Activated CD4-positive, alpha-beta T cell treated with anti-CD3 and anti-CD28 coated beads, Interleukin-2, amount 10 ng/mL, durations not matched to agents 24 days and 14 days (primary cell): ENCODE measurements at places on chromosomes 13 and 19.
A peak's percentile ranks its signal among the peaks of the same experiment; 100 is the strongest.

GRCh38 chr13:113898391-113898790 lies 34.5 kb upstream of the GAS6 start:
- peaks cover 30% of the 10 kb centered on the region for H3K27me3 ChIP-seq
- H3K4me3 ChIP-seq: no peak overlapping the region
- DNase-seq: no peak
- H3K27ac ChIP-seq: no peak overlapping the region

DNA sequence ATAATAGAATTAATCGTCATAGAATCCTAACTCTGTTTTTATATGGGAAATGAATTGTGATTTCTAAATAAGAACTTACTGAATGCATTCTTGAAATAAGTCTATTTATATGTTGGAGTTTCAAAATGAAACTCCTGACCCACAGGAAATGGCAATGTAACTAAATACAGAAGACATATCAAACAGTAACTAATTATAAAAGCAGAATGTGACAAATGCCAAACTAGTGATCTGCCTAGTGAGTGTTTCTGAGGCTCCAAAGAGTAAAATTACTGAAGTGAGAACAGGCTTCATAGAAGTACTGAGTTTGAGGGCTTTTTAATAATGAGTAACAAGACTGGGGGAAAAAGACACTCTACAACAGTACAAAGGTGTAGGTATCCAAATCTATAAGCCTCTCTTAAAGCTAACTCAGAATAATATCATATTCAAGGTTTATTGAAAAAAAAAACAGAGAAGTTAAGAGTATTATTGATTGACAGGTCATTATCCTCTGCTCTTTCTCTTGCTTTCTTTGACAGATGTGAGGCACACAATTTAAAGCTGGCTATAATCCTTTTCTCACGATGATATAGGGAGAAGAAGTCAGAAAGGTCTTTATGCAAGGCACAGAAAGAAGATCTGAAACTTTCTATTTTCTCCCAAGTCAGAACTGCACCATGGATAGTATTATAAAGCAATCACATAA lies 17.4 kb upstream of the ATXN8OS start:
- no peak for DNase-seq
- H3K36me3 ChIP-seq: no peaks in the 10 kb centered on the region
- no peaks in the 10 kb centered on the region for H3K27me3 ChIP-seq
- H3K4me3 ChIP-seq: no peak overlapping the region
- H3K4me1 ChIP-seq: no peaks in the 10 kb centered on the region

DNA sequence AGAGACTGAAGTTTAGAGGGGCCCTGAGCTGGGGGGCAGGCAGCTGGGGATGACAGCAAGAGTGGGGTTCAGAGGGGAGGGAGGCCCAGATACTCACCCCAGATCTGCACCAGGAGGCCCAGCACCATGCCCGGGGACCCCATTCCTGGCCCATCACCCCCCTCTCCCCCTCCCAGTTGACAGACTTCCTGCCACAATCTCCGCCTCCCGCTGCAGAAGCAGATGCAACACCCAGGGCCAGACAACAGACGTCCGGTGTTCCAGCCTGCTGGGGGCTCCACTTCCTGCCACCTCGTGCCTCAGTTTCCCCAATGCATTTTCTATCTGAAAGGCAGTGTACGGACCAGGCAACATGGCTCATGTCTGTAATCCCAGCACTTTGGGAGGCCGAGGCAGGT lies at the start of gene TMIGD2:
TMIGD2 (minus strand) TSS at position 147 of the 398 bp plus-strand sequence; CDS start at position 143, 4 bp downstream.
- H3K4me3 ChIP-seq: peak within 1 kb of the TSS; percentile 89
- H3K27ac ChIP-seq: peak within 1 kb of the TSS; percentile 83
- peaks cover 31% of the 10 kb centered on the region for H3K4me1 ChIP-seq
- peaks cover 4% of the 10 kb centered on the region for H3K36me3 ChIP-seq
- peak; percentile 75 for DNase-seq
- no peaks in the 10 kb centered on the region for H3K27me3 ChIP-seq

DNA sequence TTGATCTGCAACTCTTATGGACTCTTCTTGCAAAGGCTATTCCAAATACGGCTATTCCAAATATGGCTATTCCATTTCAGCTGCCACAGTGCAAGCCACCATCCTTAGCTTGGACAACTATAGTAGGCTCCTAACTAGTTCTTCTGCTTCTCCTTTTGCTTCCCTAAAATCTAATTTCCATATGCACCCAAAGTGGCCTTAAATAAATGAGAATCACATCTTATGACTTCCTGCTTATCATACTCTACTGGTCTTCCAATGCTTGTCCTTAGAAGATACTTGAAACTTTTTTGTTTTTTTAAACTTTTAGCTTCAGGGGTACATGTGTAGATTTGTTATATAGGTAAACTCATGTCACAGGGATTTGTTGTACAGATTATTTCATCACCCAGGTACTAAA lies 4.9 kb downstream of the UCHL3 start:
- H3K27me3 ChIP-seq: no peaks in the 10 kb centered on the region
- H3K4me3 ChIP-seq: no peak overlapping the region
- H3K36me3 ChIP-seq: peaks cover 33% of the 10 kb centered on the region
- DNase-seq: no peak

DNA sequence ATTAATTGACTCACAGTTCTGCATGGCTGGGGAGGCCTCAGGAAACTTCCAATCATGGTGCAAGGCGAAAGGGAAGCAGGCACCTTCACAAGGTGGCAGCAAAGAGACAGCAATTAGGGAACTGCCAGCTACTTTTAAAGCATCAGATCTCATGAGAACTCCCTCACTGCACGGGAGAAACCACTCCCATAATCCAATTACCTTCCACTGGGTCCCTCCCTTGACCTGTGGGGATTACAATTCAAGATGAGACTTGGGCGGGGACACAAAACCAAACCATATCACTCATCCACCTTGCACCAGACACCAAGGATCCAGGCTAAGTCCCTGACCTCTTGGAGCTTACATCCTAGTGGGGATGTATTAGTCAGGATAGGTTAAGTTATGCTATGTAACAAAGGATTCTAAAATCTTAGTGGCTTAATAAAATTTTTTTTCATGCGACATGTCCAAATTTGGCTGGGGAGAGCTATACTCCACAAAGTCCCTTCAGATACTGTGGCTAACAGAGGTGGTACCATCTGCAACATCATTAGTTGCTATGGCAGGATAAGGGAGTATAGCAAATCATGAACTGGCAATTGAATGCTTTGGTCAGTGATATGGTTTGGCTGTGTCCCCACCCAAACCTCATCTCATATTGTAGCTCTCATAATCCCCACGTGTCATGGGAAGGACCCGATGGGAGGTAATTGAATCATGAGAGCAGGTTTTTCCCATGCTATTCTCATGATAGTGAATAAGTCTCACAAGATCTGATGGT lies 8.3 kb upstream of the FAM187B start:
- H3K4me1 ChIP-seq: peaks cover 14% of the 10 kb centered on the region
- H3K27ac ChIP-seq: no peak overlapping the region
- H3K36me3 ChIP-seq: peaks cover 7% of the 10 kb centered on the region
- no peak overlapping the region for H3K4me3 ChIP-seq
- H3K27me3 ChIP-seq: peaks cover 9% of the 10 kb centered on the region

DNA sequence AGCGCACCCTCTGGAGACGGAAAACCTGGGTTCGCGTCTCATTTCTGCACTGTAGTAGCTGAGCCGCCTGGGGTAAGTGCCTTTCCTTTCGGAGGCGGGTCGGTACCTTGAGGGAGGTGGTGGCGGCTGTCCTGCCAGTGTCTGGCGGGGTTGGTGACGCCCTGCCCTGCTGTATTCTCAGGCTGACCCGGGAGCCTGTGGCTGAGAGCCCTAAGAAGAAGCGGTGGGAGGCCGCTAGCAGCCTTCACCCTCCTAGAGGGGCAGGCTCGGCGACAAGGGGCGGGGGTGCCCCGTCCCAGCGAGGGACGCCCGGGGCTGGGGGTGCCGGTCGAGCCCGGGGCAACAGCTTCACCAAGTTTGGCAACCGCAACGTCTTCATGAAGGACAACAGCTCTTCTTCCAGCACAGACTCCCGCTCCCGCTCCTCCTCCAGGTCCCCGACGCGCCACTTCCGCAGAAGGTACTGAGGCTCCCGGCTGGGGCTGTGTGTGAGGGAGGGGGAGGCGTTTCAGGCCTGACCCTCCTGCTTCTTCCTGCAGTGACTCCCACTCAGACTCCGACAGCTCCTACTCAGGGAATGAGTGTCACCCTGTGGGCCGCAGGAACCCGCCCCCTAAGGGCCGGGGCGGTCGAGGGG lies 6.9 kb downstream of the LENG8 start:
- H3K27ac ChIP-seq: no peak overlapping the region
- H3K27me3 ChIP-seq: no peaks in the 10 kb centered on the region
- DNase-seq: no peak
- no peak overlapping the region for H3K4me3 ChIP-seq
- H3K4me1 ChIP-seq: peaks cover 17% of the 10 kb centered on the region
- peaks cover 71% of the 10 kb centered on the region for H3K36me3 ChIP-seq

DNA sequence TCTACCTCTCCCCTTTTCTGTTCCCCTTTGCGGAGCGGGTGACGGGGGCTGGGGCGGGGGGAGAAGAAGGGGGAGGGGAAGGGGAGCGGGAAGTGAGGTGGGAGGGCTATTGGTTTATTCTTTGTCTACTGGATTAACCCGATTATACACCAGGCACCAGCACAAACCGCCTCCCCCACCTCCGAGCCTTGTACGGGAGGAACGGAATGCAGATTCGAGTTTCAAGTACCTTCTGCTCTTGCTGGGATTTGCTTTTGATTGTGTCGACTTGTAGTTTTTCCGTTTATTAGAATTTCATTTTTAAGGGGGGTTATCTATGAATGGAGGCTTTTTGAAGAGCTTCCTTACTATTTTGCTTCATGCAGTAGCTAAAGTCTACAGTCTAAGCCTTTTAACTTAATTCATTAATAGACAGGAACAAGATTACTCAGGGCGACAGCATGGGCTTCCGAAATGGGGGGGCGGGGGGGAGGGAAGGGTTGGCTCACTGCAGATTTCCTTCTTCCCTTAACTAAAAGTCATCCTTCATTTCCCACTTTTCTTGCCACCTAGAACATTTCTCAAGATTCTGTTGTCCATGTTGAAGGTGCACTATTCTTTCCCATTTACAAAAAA lies 937 bp upstream of the SPRY2 start:
- DNase-seq: no peak
- H3K36me3 ChIP-seq: no peaks in the 10 kb centered on the region

GRCh38 chr19:13864667-13865570 lies 12.0 kb upstream of the NANOS3 start:
- DNase-seq: no peak
- peaks cover 31% of the 10 kb centered on the region for H3K27me3 ChIP-seq
- H3K4me3 ChIP-seq: peak overlapping the region; percentile 72

DNA sequence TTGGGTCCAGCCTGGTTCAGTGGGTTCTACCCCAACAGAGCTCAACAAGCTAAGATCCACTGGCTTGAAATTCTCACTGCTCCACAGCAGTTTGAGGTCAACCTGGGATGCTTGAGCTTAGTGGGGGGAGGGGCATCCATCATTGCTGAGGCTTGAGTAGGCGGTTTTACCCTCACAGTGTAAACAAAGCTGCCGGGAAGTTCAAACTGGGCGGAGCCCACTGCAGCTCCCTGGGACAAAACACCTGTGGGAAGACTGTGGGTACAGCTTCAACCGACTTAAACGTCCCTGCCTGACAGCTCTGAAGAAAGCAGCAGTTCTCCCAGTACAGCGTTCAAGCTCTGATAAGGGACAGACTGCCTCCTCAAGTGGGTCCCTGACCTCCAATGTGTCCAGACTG lies 1161.9 kb downstream of the UQCRFS1 start:
- no peaks in the 10 kb centered on the region for H3K27me3 ChIP-seq
- DNase-seq: no peak
- no peaks in the 10 kb centered on the region for H3K4me1 ChIP-seq
- H3K4me3 ChIP-seq: no peak overlapping the region
- no peaks in the 10 kb centered on the region for H3K36me3 ChIP-seq

GRCh38 chr13:48094404-48094780 lies 512 bp downstream of the MED4 start:
- peak overlapping the region; percentile 92 for H3K4me3 ChIP-seq
- DNase-seq: peak; percentile 70
- peaks cover 7% of the 10 kb centered on the region for H3K27me3 ChIP-seq
- peaks cover 27% of the 10 kb centered on the region for H3K4me1 ChIP-seq
- H3K36me3 ChIP-seq: peaks cover 12% of the 10 kb centered on the region

GRCh38 chr13:38303816-38304320 lies 45.8 kb upstream of the UFM1 start:
- no peaks in the 10 kb centered on the region for H3K36me3 ChIP-seq
- H3K27ac ChIP-seq: no peak overlapping the region
- H3K4me3 ChIP-seq: no peak overlapping the region

DNA sequence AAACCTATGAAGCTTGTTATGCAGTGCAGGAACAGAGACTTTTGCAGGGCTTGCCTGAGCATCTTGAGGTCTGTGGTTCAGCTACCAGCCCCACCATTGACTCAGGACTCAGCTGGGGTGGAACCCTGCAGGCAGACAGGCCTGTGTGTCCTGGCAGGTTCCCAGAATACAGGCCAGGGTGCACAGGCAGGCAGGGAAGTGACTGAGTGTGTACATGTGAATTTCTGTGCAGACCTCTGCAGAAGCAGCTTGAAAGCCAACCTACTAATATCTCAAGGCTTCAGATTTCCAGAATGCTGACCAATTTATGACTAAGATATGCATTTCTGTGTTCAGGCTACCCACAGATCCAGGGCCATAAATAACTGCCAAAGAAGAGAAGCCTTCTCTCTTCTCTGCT lies 254.4 kb downstream of the DLEU7 start:
- no peak overlapping the region for H3K4me3 ChIP-seq
- H3K4me1 ChIP-seq: peaks cover 18% of the 10 kb centered on the region
- peaks cover 3% of the 10 kb centered on the region for H3K27me3 ChIP-seq
- no peaks in the 10 kb centered on the region for H3K36me3 ChIP-seq

- peaks cover 4% of the 10 kb centered on the region for H3K27me3 ChIP-seq
- peaks cover 17% of the 10 kb centered on the region for H3K36me3 ChIP-seq
- H3K4me3 ChIP-seq: peak overlapping the region; percentile 74
- H3K4me1 ChIP-seq: peaks cover 15% of the 10 kb centered on the region
- H3K27ac ChIP-seq: peak overlapping the region; percentile 77
Observed at GRCh38 chr19:40663695-40664692, 26.5 kb downstream of the NUMBL start.

GRCh38 chr19:5018224-5019015 lies 49.5 kb downstream of the KDM4B start:
- DNase-seq: no peak
- H3K4me3 ChIP-seq: no peak overlapping the region
- H3K27ac ChIP-seq: no peak overlapping the region
- H3K4me1 ChIP-seq: peaks cover 4% of the 10 kb centered on the region
- peaks cover 14% of the 10 kb centered on the region for H3K36me3 ChIP-seq

DNA sequence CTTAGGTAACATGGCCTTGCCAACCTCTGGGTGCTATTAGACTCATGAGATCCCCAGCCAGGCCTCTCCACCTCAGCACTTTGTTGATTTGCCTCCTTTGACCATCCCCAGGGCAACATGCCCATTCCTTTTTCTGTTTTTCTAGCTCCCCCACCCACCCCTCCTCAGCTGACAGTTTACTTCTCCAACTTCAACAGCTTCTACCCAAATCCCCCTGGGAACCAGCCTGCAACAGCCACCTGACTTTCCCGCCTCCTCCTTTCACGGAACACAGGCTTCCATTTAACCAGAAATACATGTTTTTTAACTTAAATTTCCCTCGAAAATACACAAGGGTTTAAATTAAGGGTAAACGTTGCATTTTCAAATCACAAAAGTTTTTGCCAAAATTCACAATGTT lies 117.3 kb downstream of the DLEU7 start:
- no peak for DNase-seq
- no peak overlapping the region for H3K4me3 ChIP-seq
- peaks cover 4% of the 10 kb centered on the region for H3K36me3 ChIP-seq
- no peak overlapping the region for H3K27ac ChIP-seq
